ENCODE measurements at places on chromosomes 7 and 10.

- DNase-seq, result no peak
Observed at GRCh38 chr10:127405221-127405620, 143.9 kb upstream of the NPS start.

GRCh38 chr10:4650582-4650981 lies 175.4 kb upstream of the AKR1E2 start:
- no peak for DNase-seq

DNA sequence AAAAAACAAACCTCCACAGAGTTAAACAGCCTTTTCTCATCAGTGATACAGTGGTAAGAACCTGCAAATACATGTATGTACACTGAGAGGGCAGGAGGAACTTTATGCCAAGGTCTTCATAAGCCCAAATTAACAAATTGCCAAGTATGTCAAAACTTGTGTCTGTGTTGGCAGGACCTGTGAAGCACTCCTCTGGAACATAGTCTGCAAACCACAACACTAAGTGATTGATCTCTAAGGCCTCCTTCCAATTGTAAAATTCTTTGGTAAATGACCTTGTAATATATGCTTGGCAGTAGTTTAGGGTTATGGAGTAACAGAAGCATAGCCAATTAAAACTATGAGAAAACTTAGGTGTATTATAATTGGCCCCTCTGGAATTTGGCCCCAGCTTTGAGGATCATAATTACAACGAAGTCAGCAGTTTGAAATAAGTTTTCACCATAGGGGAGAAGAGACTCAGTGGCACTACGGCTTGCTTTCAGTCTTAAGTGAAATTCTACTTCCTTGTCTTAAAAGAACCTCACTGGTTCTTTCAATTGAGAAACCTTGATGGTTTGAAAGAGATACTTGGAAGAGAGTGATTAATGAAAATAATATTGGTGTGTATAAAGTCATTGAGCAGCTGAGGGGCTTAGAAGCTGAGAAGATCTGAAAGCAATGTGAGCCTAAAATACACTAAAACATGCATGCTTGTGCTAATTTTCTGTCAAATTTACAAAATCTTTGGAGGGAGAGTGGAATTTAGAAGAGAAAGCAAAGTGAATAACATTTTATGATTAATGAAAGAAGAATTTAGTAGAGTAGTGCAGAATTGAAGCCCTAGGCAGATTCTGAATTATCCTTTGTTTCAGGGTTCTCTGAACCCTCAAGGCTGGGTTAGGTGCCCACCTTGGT lies 57.6 kb downstream of the CNNM2 start:
- no peak for DNase-seq

GRCh38 chr10:44314802-44315460 lies 70.0 kb downstream of the CXCL12 start:
- no peak for DNase-seq

DNA sequence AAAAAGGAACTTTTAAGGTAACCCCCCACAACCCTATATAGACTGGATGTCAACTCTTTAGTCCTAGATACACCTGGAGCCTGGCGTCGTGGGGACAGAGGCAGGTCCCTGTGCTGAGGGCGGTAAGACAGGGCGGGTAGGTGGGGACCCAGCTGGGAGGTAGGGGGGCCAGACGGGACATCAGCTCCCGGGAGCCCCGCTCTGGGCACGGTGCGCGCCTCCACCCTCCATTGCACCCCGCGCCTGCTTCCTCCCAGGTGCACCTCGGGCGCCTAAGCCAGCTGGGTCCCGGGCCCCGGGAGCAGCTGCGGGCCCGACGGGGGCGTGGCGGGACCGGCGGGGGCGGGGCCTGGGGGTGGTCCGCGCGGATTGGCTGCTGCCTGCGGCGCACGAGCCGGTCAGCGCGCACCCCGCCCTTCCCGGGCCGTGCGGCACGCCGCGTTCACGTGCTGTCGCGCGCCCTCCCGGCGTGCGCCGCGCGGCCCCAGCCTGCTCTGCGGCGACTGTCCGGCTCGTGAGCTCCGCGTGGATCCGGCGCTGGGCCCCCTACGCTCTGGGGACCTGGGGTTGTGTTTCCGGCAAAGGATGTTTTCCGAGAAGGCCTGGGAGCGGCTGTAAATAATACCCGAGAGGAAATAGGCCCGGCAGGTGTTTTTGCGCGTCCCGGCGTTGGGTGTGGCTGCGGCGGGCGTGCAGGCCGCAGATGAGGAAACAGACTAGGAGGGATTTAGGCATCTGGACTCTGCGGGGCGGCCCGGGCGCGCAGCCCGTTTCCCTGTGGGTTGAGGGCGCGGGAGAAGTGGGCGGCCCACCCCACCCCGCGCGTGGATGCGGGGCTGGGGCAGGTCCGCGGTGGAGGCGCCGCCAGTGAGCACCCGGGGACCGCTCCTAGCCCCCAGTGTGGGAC lies 39.1 kb upstream of the PFKFB3 start:
- DNase-seq, result peak; percentile 95

- DNase-seq, result peak; percentile 60
Observed at GRCh38 chr10:132850246-132850645, 64.3 kb upstream of the NKX6-2 start.

DNA sequence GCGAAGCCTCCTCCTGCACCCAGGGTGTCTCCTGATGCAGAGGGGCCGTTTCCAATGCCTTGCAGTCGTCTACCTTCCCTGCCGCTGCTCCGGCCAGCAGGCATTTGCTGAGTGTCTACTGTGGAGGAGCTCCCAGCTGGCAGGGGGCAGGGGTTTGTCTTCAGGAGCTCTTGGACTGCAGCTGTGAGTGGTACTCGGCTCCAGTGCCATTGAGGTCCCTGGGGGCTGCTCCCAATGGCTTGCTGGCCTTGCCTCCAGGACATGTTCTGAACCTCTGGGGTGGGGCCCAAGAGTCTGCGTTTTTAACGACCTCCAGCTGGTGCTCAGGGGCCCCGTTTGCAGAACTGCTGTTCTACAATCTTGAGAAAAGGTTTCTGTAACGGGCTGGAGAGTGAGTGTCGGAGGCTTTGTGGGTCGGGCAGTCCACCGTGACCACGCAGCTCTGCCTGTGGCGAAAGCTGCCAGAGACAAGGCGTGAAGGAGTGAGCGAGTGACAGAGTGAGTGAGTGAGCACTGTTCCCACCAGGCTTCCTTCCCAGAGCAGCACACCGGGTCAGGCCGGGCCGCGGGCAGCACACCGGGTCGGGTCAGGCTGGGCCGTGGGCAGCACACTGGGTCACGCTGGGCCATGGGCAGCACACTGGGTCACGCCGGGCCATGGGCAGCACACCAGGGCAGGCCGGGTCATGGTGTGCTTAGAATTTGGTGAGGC lies 520.2 kb downstream of the PTPRN2 start:
- no peak for DNase-seq

DNA sequence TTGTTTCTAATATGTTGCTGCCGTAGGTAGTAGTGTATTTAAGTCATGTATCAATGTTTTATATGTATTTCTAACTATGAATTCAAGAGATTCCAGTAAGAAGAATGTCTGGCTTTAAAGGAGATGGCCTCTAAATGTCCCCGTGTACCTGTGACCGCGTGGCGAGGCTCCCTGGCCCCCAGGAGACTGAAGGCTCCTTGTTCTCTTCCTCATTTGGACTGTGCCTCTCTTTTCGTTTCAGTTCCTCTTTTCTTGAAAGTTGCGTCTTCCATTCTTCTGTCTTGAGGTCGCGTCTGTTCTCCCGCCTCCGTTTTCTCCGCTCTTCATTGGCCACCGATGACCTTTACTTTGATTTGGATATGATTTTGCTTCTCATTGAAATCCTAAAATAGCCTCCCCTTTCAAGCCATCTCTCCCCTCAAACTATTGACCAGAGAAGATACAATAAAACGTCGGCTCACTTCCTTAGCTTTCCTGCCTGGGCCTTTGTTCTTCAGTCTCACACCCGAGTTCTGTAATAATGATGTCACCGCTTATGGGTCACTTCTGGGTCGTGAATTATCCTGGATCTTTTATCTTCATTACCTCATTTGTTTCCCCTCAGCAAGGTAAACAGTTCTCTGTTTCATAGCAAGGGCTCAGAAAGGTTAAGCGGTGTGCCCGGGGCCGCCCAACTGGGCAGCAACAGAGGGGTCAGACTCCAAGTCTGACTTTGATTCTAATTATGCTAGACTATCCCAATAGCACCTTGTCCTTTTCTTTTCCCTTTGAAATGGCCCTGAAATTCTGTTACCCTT lies 28.7 kb downstream of the WIPI2 start:
- DNase-seq, result no peak

- no peak for DNase-seq
Observed at GRCh38 chr10:109895848-109896247, 27.5 kb downstream of the XPNPEP1 start.

DNA sequence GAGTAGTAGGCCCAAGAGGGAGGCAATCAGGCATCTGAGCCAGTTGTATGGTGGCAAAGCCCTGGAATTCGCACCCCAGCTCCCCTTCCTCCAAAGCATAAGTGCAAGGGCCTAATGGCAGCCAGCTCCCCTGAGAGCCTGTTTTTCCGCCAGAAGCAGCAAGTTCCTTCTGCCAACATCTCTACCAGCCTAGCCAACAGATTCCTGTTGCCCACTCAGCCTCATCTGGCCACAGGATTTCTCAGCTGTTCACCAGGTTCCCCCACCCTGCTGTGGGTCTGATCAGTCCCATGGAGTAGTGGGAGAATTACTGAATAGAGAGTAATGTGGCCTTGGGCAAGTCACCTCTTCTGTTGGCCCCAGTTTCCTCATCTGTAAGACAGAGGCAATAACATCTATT lies 186.2 kb upstream of the PDE1C start:
- DNase-seq, result no peak

- DNase-seq, result no peak
Observed at GRCh38 chr10:37489658-37490003, 364.2 kb downstream of the ANKRD30A start.

- DNase-seq, result no peak
Observed at GRCh38 chr7:45155357-45155900, 2.2 kb upstream of the RAMP3 start.

GRCh38 chr7:128027485-128027980 lies 3.7 kb downstream of the LRRC4 start:
- no peak for DNase-seq

GRCh38 chr10:9239298-9239697 lies 1184.8 kb downstream of the GATA3 start:
- DNase-seq, result no peak

GRCh38 chr10:100816671-100817070 lies 71.3 kb downstream of the PAX2 start:
- DNase-seq, result peak; percentile 41

DNA sequence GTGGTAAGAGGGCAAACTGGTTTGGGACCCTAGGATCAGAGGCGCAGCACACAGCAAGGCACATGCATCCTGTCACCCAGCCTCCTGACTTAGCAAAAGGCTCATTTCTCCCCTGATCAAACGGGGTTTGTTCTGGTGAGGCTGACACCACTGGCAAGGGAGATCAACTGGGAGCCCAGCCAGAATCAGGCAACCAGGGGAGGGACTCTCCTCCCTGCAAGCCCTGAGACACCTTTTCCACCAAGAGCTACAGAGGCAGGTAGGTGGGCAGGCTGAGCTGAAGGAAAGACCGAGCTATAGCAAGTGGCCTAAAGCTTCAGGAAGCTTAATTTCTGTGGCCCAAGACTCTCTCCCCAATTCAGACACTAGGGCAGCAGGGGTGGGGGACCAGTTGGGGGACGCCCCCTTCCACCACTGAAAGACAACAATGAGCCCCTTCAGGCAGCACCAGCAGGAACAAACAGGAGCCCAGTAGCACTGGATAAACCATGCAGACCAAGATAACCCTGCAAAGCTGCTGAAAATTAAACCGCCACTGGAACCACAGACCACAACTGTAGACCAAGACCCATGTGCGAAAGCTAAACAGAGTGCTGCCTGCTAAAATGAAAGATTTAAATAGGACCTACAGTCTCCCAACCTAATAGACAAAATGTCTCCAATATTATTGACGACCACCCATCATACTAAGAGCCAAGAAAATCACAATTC lies 27.1 kb upstream of the SAR1A start:
- no peak for DNase-seq

- peak; percentile 6 for DNase-seq
Observed at GRCh38 chr7:47953822-47954221, 5.6 kb upstream of the PKD1L1 start.

DNA sequence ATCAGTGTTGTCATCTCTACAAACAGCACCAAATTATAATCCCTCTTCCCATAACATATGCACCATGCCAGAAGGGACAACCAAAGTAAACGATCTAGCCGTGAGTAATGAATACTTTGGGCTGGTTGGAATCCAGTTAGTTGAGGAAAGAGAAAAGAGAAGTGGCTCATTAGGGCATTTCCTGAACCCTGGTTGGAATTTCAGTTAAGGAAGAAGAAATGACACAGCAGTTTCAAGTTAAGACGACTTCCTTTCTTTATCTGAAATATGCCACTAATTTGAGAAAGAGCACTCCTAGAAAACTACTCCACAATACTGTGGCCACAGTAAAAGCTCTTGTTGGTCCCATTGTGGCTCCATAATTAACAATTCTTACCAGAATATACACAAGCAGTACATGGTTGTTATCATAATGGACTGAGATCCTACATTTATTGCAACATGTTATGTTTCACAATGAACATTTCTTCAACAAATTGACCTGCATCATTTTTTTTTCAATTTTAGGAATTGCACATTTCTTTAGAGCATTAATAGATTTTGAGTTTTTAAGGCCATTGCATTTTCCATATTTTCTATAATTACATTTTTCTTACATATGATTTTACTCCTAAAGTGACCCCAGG lies at the start of gene TFEC:
Gene TFEC, minus strand, starts transcription at position 113 of the 626 bp plus-strand sequence. CDS start 46,322 bp downstream, outside the sequence.
- no peak for DNase-seq

GRCh38 chr7:126715076-126715475 lies 537.7 kb downstream of the GRM8 start:
- no peak for DNase-seq

DNA sequence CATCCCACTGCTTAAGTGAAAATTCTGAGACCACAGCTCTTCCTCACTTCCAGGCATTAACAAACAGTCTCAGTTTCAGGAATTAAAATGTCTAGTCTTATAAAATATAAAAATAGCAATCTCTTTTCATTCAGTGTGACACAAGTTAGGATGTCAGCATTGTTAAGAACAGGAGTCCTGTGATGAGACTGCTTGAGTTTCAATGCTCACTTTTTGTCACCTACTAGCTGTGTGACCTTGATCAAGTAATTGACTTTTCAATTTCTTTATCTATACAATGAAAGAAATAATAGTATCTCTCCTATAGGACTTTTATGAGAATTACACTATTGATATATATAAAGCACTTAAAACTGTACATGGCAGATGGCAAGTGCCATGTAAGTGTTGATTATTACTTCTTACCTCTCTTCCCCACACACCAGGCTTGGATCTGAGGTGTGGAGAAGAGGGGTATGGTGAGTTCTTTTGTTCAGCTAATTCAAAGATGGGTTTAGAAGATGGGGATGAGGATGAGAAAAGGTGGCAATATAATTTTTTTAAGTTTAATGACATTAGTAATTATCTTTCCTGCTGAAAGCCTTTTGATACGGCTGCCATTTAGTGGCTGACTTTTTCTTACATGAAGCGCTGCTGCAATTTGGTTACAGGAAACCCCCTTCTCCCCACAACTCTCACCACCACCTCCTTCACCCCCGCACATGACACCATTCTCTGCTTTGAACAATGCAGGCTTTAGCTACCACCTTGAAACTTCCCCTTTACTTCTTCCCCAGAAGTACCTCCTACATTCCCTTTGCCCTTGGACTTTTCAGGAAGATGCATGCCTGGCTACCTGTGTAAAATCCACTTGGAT lies 20.8 kb upstream of the HYAL4 start:
- DNase-seq, result no peak

GRCh38 chr7:131381069-131381838 lies 53.6 kb downstream of the MKLN1 start:
- DNase-seq, result no peak

- DNase-seq, result no peak
Observed at GRCh38 chr10:30014511-30014910, 44.9 kb downstream of the JCAD start.

GRCh38 chr7:137996386-137996851 lies 5.5 kb downstream of the CREB3L2 start:
- DNase-seq, result no peak

GRCh38 chr10:80860719-80861118 lies 323.0 kb downstream of the SH2D4B start:
- no peak for DNase-seq

All from left forelimb (tissue), 1 donor.